ENCODE measurements at places on chromosomes 1 and 21.

GRCh38 chr1:8004803-8005573, 21.1 kb downstream of the ERRFI1 start:
- no peak for DNase-seq

DNA sequence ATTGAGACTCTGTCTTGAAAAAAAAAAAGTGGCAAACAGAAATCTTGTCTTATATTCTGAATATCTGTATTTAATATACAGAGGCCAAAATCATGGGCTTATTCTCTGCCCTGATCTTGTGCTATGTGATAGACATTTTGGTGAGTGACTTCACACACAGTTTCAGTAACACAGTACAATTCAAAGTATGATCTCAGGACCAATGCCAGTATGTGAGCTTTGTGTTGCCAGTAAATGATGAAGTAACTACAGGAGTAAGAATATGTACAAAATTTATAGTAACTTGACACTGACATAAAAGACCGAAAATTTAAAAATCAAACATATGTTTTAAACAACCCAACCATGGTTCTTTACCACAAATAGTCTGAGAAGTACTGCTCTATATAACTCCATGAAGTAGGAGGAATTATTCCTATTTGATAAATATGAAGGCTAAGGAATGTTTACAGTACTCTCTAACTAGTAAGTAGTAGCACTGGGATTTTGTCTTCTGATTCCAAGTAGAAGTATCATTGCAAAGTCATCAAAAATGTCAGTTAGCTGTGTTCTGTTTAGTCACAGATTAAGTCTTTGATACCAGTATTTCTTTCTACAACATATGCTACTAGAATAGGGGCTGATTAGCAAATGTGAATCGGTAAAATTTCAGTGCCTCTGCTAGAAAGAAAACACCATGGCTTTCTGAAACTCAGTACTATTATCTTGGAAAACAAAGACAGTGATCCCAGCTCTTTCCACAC, 25.3 kb downstream of the DPH5 start:
- no peak for DNase-seq

DNA sequence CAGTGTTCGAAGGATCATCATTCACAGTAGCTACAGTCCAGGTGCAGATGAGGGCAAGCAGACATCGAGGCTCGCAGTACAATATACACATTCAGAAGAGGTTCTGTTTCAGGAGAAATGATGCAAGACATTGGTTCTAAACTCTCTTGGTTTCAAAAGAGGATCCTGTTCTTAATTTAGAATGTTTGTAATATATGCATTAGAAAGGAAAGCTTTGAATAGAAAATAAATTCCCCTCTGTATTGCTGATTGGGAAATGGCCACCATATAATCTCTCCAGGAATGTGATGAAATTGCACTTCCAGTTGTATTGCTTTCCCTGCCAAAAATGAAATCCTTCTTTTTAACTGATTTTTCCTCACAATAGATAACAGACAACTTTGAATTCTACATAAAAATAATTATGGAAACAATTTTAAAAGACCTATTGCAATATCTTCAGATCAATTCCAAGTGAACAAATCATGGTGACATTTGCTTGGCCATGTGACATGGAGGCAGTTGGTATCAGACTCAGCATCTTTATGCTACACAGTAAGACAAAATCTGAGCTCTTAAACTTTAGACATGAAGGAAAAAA, 27.6 kb upstream of the SIPA1L2 start:
- no peak for DNase-seq

GRCh38 chr1:180486092-180486491, 16.3 kb downstream of the ACBD6 start:
- no peak for DNase-seq

GRCh38 chr1:41144285-41144684, 97.8 kb downstream of the SCMH1 start:
- DNase-seq, result no peak

DNA sequence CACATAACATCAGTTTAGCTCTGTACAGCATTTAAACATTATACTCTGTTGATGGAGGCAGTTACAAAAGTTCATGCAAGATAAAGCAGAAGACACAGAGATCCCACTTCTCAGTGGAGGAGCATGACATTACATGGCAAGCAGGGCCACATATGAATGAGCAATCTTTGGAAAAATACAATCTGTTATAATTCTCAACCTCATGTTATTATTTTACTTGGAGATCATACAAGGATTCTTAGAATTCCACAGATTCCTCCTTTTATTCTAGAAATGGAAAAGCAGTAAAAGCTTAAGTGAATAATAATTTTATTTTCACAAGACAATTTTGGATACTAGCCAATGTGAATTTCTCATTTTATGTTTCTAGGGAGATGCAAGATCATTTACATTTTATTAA, 66.6 kb downstream of the IFI44 start:
- DNase-seq, result no peak

DNA sequence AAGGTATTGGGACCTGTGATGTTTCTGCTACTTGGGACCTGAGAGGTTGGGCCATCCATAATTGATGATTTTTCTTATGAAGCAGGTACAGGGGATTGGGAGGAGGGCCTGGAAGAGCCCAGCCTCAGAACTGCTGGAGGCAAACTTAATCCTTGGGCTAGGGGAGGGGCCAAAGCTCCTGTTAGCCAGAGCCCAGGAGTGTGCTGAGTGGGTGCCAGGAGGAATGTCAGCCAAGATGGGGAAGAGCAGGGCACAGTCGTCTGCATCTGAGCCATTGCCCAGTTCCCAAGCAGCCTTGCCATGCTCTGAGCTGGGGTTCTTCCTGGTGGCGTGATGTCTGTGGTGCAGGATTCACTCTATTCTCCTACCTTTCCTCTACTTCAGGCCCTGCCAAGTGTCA, 5.8 kb downstream of the MAPKAPK2 start:
- no peak for DNase-seq

DNA sequence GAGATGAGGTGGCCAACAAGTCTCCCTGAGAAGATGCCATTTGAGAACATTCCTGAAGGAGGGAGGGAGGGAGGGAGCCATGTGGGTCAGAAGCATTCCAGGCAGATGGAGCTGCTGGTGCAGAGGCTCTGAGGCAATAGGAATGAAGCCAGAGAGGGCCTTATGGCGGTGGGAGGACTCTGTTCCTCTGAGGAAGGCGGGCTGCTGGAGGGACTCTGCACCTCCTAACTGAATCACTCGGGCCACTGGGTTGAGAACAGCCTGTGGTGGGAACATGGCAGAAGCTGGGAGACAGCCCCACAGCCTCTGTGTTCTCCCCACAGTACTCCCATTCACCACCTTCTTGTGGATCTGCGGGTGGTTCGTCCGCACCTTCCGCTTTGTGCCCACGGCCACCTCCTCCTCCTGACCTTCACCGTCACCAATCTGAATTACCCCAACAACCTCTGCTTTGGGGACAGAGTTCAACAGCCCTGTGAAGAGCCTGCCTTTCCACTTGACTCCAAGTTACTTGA, 2.4 kb upstream of the TMEM125 start:
- no peak for DNase-seq

GRCh38 chr1:26109229-26110164, 2.1 kb upstream of the PDIK1L start:
- no peak for DNase-seq

- DNase-seq, result no peak
These were observed 931.1 kb downstream of the PLA2G4A start for GRCh38 chr1:187759825-187760333.

GRCh38 chr1:33928251-33928650, 64.4 kb downstream of the HMGB4 start:
- DNase-seq, result no peak

DNA sequence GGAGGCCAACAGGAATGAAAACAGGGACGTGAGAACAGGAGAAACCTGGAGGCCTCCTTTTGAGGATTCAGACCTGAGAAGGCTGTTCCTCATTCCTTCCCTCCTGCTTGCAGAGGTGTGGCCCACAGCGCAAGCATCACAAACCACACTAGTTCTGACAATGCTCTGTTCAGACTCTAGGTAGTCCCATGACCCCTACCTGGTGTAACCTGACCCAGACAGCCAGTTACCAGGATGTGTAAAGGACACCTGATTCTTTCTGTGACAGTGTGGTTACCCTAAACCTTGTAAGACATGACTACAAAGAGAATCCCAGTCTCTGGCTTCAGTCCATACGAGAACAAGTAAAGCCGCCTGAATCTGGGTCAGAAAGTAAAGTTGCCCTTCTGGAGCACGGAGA, 3.2 kb downstream of the MECR start:
- no peak for DNase-seq

GRCh38 chr21:44818640-44819011, 764 bp upstream of the SUMO3 start:
- no peak for DNase-seq

GRCh38 chr1:20981915-20982314, 194.8 kb downstream of the EIF4G3 start:
- DNase-seq, result no peak

DNA sequence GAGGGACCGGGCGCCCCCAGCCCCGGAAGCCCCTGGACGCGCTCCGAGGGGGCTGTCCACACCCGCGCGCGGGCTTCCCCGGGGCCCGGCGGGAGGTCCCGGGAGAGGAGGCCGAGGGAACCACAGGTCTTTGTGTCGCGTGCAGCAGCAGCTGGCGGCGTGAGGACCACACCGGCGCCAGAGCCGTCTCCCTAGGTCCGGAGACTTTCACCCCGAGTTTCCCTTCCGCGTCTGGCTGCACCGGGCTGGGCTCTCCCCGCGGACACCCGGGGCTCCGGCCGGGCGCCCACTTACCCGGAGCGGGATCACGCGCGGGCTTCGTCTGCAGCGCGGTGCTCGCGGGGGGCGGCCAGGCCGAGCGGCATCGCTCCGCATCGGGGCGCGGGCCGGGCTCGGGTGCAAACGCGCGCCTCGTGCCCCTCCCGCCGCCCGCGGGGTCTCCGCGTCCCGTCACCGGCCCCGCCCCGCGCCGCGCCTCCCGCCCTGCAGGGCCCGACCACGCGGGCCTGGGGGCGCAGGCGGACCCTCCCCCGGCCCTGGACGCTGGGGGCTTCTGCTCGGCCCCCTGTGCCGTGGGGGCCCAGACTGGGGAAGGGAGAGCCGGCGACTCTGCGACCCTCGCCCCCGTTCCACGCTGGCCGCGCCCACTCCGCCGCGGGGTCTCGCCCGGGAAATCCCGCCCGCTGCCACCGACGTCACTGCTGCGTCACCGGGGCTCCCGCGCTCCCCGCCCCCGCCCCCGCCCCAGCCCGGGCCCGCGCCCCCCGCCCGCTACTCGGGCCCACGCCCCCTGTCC, at the start of gene GNG4:
GNG4 (minus strand) TSS at position 417 of the 796 bp plus-strand sequence. CDS start 65,946 bp downstream, outside the sequence.
- no peak for DNase-seq

GRCh38 chr1:26360807-26361604, 7.1 kb upstream of the CRYBG2 start:
- DNase-seq, result no peak

DNA sequence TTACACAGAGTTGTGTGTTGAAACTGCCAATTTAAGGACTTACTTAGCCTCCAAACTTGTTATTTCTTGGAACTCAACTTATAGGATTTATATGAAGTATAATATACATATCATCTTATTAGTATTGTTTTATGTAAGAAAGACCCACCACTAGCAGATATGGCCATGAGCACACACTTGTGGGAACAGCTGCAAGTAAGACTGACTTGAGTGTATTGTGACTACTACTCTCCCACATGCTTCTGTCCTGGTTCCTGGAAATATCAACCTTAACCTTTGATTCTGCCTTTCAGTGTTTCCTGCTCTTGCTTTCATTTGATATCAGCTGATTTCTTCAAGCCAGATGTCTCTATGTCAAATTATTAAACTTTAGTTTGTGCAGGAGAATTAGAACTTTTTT, 175.3 kb downstream of the MAGI3 start:
- DNase-seq, result no peak

GRCh38 chr21:29374481-29374880, 75.8 kb downstream of the BACH1 start:
- DNase-seq, result no peak

GRCh38 chr1:151710187-151710840, 6.3 kb downstream of the CELF3 start:
- DNase-seq, result peak; percentile 15

DNA sequence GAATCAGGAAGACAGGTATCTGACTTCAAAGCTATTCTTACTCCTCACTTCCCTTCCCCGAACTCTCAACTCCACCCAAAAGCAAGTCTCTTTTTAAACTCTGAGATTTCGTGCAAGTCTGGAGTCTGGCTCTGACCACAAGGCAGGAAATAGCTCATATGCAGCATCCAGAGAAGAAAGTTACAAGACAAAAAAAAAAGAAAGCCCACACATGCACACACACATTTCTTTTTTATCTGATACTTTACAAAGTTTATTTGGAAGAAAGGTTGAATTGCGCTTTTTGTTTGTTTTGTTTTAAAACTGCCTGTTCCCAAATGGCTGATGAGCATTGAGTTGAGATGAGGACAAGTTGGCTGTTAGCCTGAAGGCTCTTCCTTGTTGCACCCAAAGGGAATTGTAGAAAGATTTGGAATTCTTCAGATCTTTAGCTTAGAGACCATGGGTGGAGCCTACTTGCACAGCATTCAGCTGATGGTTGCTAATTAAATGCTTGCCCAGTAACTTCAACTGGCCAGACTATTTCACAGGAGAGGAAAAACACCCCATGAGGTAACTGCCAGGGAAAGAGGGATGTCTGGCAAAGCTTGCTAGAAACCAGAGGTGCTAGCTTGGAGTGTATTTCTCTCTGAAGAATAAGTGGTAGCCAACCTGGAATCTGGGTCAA, 490.3 kb downstream of the TTLL7 start:
- DNase-seq, result peak; percentile 77

GRCh38 chr1:244965185-244966030, 101.1 kb upstream of the HNRNPU start:
- no peak for DNase-seq

DNA sequence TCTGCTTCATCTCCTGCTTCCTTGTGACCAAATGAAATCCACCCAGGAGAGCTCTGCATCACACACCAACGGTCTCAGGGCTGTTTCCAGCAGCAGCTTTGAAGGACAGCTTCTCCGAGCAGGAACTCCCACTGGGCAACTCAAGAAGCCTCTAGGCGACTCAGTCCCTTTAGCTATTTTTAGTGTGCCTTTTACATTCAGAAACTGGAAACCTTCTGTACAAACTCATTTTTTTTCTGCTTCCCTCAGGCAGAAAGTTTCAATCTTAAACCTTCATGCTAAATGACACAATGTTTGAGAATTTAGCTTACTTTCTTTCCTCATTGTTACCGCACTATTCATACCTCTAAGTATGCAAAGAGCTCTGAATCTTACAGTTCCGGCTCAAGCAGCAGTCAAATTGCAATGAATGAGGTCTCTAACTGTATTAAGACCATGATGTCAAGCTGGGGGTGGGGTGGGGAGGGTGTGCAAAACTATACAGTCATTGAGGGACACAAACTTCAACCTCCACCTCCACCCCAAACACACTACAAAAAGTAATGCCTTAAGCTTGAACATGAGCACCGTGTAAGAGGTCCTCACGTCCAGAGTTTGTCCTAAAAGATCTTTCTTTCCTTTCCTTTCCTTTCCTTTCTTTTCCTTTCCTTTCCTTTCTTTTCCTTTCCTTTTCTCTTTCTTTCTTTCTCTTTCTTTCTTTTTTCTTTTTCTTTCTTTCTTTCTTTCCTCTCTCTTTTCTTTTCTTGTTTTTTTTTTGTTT, 16.4 kb upstream of the TARBP1 start:
- DNase-seq, result no peak

- no peak for DNase-seq
These were observed 79.4 kb downstream of the PAX7 start for GRCh38 chr1:18710002-18710401.

- no peak for DNase-seq
These were observed 565.4 kb downstream of the PTPRC start for GRCh38 chr1:199204231-199204630.

GRCh38 chr1:91455334-91455733, 45.3 kb upstream of the CDC7 start:
- DNase-seq, result no peak

All from activated CD4-positive, alpha-beta T cell treated with anti-CD3 and anti-CD28 coated beads, Interleukin-2, amount 10 ng/mL, durations not matched to agents 7 days and 5 days (primary cell).